ENCODE measurements at places on chromosomes 3 and 15.

DNA sequence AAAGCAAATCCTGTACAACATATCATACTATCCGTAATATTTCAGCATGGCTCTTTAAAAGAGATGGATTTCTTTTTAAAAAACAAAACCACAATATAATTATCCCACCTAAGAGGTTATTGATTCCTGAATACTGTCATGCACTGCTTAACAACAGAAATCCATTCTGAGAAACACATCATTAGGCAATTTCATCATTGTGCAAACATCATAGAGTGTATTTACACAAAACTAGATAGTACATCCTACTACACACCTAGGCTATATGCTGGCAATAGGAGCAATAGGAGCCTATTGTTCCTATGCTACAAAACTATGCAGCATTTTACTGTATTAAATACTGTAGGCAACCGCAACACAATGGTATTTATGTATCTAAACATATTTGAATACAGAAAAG, 242.0 kb downstream of the NEK10 start:
- DNase-seq, result no peak

GRCh38 chr3:197795200-197795599, 4.1 kb downstream of the LRCH3 start:
- no peak for DNase-seq

DNA sequence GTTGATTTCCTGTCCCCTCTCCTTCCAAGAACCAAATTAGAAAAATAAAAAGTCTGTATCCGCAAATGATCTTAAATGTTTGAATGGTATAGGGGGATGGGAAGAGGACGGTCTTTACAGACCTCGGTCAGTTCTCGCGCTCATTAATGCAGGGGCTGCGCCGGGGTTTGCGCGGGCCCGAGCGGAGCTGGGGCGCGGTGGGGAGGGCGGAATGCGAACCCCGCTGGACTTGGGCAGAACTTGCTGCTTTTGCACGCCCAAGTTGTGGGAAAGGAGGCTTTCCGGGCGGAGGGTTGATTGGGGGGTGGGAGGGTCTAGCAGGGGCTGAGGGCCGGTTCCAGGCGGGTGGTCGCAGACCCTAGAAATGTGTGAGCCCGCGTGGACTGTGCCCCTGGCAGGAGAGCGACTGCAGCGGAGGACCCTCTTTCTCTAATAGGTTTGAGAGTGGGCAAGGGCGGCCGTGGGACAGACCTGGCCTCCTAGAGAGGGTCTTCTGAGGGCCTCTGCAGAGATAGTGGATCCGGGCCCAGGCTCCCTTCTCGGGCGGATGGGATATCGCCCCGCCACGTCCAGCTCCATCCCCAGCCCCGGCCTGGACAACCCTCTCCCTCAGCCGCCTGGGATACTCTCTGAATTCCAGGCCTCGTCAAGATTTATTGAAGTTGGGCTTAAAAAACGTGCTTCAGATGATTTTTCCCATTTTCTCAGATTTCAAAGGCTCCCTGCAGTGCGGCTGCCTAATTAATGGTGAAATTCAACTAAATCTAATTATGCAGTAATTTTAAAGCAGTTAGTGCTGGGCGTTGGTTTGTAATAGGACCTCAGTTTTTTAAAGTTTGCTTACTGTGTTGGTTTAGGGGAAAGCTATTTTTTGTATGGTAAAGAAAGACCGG, 11.3 kb downstream of the NR2F2 start:
- DNase-seq, result no peak

GRCh38 chr3:30628205-30628900, 22.0 kb downstream of the TGFBR2 start:
- DNase-seq, result no peak

GRCh38 chr3:195186041-195186709, 84.8 kb downstream of the XXYLT1 start:
- DNase-seq, result no peak

- no peak for DNase-seq
Observed at GRCh38 chr15:67692573-67692972, 132.7 kb upstream of the SKOR1 start.

DNA sequence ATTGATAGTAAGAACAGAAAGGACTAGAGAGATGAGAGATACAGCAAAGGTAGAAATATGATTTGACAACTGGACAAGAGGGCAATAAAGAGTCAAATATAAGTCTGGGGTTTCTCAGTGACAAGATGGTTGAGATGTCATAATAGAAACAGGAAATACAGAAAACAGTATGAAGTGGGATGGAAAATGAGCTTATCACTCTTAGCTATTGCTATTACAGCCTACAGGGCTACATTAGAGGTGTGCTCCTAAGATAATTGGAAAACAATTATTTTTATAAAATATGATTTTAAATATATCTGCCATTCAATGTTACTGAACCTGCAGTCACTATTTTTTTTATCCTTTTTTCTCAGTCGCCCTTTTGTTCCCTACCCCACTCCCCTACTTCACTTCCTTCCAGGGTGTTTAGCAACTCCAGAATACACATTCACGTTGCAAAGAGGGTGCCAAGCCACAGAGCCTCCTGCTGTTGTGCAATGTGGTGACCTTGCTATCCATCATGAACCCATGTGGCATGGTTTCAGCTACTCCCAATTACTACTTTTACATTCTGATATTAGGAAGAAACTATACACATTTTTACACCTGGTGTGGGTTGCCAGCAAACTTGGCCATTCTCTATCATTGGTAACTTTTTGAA, 6.0 kb downstream of the NRG4 start:
- no peak for DNase-seq

DNA sequence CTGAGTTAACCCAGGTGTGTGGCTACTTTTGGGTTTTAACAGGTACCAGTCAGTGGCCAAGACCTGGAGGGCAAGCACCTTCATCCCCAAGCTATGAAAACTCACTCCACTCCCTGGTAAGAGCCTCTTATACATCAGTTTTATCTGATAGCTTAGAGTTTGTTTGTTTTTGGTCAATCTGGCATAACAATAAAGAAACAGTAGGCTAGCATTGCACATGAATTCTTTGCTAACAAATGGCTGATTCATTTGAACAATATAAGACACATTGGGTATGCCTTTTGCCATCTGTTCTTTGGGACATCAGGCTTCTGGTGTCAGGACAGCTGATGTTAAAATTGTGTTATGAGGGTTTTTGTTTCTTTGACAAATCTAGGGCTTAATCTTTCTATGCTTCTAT, 125.0 kb upstream of the CGNL1 start:
- no peak for DNase-seq

DNA sequence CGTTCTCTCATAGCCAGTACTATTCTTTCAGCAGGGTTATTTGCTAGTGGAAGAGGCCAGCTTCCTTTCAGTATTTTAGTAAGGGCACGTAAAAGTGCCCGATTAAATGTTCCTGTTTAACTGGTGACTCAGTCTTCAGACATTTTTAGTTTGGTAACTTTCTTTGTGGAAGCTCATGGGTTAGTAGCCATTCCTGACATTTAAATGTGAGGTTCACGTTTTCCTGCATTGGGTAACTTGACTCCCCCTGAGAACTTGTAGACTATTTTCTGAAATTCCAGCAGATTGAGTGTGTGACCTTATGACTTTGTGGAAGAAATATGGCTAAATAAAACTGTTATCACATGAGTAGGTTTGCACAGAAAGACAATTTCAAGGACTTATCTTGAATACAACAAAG, 16.9 kb downstream of the ABHD2 start:
- DNase-seq, result peak; percentile 98

DNA sequence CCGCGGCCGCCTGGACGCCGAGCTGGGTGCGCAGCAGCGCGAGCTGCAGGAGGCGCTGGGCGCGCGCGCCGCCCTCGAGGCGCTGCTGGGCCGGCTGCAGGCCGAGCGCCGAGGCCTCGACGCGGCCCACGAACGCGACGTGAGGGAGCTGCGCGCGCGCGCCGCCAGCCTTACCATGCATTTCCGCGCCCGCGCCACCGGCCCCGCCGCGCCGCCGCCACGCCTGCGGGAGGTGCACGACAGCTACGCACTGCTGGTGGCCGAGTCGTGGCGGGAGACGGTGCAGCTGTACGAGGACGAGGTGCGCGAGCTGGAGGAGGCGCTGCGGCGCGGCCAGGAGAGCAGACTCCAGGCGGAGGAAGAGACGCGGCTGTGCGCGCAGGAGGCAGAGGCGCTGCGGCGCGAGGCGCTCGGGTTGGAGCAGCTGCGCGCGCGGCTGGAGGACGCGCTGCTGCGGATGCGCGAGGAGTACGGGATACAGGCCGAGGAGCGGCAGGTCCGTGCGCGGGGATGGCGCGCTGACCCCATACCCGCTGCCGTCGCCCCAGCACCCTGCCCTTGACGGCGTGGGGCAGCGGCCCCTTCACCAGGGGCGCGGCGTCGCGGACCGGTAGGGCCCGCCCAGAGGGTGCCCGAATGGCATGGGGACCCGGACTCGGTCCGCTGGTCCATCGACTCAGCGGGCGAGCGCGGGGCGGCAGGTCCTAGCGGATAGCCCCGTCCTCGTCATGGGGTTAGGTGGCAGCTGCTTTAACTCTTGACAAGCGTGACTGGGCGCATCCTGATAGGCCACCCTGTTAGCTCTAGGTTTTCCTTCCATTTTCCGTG, 848 bp downstream of the SYNM start:
- DNase-seq, result peak; percentile 15

GRCh38 chr3:128282380-128283196, 129.3 kb downstream of the EEFSEC start:
- no peak for DNase-seq

- no peak for DNase-seq
Observed at GRCh38 chr3:13539292-13539638, 9.7 kb upstream of the FBLN2 start.

DNA sequence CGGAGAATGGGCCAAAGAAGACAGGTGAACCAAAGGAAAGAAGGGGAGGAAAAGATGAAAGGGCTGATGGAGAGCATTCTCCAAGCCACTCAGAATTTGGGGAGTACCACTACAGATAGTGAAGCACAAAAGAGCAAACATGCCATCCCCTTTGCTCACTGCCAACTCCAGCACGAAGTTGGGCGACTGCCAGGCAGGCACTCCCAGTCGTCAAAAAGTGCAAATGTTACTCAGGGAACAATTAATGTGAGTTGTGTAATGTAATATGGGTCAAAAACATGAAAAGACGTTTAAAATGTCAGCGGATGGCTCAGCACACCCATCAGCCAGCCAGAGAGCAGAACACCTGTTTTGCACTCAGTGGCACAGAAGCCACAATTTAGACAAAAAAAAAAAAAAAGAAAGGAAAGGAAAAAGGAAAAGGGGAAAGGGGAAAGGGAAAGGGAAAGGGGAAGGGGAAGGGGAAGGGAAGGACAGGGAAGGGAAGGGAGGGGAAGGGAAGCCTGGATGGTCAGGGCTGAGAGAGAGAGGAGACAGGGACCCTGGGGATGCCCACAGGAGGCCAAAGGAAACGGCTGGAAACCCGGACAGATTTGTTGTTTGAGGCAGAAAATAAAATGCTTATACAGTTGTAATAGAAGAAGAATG, 82.7 kb downstream of the COL8A1 start:
- DNase-seq, result peak; percentile 54

DNA sequence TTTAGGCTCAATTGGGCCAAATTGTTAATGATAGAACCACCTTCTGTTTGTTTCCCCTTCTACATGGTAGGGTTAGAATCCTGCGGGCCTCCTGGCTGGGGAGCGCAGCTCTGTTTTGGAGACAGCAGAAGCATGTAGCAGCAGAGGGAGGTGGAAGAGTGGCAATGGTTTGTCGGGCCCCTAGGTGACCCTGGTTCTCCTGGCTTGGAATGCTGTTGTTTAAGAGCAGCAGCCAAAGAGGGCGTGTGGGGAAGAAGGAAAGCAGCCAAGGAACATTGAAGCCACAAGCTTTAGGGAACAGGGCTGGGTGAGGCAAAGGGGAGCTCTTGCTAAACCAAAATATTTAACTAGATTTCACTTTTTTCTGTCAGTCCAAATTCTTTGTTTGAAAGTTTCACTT, 213.7 kb upstream of the NR2E3 start:
- no peak for DNase-seq

GRCh38 chr15:47773143-47773542, 55.8 kb downstream of the SEMA6D start:
- no peak for DNase-seq

GRCh38 chr15:99509686-99510461, 55.9 kb upstream of the MEF2A start:
- no peak for DNase-seq

DNA sequence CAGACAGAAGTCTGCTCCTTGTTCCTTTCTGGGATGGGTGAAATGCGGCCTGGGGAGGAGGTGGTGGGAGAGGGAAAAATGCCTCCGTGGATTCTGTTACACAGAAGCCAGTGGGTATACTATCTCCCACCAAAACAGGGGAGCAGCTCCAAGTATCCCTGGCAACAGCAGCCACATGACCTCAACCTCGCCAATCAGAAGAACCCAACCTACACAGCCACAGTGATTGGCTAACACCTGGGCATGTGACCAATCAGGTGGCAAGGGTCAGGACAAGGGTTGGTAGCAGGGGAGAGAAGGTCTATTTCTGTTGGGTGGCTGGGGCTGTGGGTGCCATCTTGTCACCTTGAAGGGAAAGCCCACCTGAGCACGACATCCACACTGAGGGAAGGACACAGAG, 9.1 kb upstream of the ACAD9 start:
- DNase-seq, result no peak

DNA sequence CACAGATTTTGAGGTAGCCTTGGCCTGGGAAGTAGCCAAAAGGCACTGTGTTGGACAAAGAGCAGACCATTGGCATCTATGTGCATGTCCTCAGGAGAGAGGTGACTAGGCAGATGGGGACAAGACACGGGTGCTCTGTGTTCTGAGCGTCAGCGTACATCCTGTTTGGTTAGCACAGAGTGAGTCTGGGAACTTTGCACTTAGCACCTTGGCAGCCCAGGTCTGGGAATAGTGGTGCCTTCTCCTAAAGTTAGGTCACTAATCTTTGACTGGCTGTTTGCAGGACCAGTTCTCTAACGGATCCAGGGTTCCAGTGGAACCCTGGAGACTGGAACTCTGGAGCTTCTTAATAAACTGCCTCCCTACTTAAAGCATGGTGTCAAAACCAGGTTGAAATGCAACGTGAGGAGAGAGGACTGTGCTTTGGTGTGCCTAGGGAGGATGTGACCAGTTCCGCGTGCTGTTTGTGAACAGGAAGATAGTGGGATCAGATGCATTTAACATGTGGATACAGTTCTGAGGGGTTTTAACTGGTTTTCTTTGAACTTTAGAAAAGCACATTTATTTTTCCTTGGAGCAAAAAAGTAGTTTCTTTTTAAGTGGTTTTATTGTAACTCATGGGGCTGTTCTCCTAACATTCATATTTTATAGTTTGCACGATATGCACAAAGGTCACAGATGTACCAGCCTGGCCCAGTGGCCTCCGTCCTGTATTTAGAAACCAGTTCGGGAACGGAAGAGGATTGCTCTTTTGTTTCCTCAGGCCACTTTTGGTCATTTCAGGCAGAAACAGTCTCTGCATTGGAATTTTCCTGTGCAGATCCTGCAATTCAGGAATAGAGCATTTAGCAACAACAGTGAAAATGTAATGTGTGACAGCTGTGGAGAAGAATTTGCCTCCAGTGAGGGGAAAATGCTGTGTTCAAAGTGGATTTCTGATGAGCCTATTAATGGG, 48.8 kb downstream of the ABHD2 start:
- no peak for DNase-seq
